T-helper 17 cell (primary cell): ENCODE measurements at places on chromosomes 16 and 17.

DNA sequence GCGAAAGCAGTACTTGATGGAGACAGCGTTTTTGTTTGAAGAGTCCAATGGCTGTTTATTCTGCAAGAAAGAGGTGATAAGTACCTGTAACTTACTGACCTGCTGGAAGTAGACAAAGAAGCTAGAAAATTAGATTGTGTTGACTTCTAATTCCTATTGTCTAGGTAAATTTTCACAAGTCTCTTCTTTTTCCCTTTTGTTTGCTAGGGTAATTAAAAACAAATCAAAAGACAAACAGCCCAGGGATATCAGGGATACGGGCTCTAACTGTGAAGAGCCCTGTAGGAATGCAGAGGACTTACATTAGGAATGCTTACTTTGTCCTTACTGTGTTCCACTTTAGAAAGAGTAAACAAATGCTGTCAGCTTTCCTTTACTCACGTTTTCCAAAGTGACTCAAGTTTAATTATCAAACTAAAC, 7.0 kb downstream of the PSME3IP1 start:
- DNase-seq = no peak

GRCh38 chr16:31089199-31089598, 456 bp upstream of the PRSS53 start:
- DNase-seq = no peak

DNA sequence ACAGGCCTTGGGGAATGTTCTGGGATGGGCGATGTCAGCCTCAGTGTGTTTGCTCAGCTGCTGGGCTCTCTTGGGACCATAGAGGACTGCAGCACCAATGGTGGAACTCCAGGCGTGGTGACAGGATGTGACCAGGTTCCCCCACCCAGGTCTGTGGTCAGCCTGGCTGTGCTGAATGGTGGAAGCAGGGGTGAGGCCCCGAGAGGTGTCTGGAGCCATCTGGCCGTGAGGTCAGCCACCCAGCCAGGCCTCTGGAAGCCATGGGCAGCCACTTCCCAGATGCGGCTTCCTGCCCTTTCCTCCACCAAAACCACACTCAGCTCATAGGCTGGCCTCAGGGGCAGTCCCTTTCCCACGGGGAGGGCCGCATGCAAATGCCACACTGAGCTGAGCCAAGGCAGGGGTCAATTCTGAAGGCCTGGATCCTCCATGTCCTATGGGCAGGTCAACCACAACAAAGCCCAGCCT, 7.8 kb upstream of the MAPK7 start:
- DNase-seq = no peak

DNA sequence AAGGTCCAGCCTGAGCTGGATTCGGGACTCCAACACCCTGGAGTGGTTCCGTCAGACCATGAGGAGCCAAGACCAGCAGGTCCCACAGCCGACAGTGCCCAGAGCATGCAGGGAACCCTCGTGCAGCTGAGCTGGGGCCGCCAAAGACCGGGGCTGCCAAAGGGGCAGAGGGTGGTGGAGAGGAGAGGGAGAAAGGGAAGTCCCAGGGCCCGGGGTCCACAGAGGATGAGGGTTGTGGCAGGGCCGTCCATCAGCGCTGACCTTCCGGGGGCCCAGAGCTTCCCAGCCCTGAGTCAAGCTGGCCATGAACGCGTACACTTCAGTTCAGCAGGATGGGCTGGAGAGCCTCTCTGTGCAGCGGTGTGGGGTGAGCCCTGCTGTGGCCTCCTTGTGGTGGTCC, 6.7 kb upstream of the CAPN15 start:
- DNase-seq = no peak

DNA sequence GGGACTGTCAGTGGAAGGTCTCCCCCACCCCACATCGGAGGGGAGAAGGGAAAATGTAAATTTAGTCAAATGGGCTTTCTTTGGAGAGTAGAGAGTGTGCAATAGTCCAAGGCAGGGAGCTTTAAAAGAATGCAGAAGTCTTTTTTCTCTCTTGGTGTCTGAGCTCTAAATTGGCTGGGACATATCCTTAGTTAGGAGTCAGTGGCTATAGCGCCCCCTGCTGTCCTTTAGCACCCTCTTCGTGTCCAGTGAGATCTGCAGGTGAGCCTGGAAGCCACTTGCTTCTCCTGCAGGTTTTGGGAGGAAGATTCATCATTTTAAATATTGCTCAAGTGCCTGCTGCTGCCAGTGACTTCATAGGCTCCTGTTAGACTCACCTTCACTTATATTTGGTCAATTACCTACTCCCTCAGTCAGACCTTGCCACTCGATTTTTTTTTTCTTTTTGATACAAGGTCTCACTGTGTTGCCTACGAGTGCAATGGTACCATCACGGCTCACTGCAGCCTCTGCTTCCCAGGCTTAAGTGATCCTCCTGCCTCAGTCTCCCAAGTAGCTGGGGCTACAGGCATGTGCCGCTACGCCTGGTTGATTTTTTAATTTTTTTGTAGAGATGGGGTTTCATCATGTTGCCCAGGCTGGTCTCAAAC, 174.8 kb downstream of the PRKCB start:
- peak; percentile 51 for DNase-seq

- DNase-seq = no peak
These were observed 120.8 kb downstream of the ABCA8 start for GRCh38 chr17:68834328-68834836.

DNA sequence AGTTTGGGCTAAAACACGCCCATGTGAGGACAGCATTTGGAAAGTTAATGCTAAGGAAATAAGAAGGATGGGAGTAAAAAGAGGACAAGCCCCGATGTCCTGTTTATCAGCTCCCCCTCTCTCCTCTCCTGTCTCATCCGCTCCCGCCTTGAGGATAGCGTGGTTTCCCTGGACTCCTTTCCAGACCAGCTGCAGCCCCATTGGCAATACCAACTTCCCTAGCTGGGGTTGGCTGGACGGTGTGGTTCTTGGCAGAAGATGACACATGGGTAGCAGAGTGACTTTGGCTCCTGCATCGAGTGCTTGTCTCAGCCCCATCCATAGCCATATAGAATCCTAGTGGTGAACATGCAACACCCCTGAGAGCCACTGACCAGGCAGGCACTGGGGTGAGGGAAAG, 185.9 kb downstream of the CCDC182 start:
- no peak for DNase-seq

GRCh38 chr16:57115514-57116182, 23.3 kb downstream of the CPNE2 start:
- DNase-seq = no peak

DNA sequence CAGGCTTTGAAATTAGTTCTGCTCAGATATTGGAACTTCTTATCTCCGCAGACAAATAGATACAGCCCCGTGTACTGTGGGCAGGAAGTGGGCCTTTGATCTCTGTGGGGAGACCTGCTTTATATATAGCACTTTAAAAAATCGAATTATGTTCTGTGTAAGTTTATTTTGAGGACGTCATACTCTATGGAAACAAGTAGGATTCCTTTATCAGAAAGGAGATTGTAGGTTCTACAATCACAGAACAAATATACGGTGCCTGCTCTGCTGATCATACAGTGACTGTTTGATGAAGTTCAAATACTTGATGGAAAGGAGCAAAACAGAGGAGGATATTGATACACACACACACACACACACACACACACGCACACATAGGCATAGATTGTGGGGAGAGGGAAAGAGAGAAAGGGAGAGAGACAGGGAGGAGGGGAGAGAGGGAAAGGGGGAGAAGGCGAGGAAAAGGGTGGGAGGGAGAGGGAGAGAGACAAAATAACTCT, 14.7 kb upstream of the TMEM220 start:
- DNase-seq = no peak

- DNase-seq = no peak
These were observed 12.5 kb upstream of the DEF8 start for GRCh38 chr16:89936034-89936433.

DNA sequence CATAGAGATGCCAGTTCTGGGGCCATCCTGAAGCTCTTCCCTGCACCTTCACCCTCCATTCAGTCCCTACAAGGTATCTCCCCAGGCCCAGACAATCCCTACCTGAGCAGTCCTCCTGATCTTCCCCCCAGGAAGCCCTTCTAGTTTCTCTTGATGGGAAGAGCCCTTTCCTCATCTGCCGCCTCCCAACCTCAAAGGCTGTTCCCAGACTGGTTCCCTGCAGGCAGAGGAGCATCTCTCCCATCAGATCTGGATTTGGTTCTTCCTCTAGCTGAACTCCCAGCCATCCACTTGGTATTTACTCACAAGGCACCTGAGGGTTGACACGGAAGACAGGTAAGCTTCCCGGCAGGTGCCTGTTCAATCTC, 24.6 kb upstream of the PHB1 start:
- DNase-seq = no peak

GRCh38 chr17:9037736-9038135, 16.4 kb downstream of the NTN1 start:
- no peak for DNase-seq
